ENCODE measurements at places on chromosomes 7 and 10.

GRCh38 chr10:70302292-70302691 is 18.5 kb upstream of the NPFFR1 start:
- no peak for DNase-seq

- DNase-seq: no peak
Measured at GRCh38 chr7:116101704-116102103, 71.1 kb upstream of the TFEC start.

- DNase-seq: no peak
Measured at GRCh38 chr10:128869101-128869749, 597.8 kb upstream of the MGMT start.

GRCh38 chr7:11607686-11608085 is 224.3 kb downstream of the THSD7A start:
- no peak for DNase-seq

GRCh38 chr7:74293577-74293908 is 4.3 kb downstream of the CLIP2 start:
- no peak for DNase-seq

- no peak for DNase-seq
Measured at GRCh38 chr10:29007748-29008610, 280.9 kb upstream of the LYZL1 start.

DNA sequence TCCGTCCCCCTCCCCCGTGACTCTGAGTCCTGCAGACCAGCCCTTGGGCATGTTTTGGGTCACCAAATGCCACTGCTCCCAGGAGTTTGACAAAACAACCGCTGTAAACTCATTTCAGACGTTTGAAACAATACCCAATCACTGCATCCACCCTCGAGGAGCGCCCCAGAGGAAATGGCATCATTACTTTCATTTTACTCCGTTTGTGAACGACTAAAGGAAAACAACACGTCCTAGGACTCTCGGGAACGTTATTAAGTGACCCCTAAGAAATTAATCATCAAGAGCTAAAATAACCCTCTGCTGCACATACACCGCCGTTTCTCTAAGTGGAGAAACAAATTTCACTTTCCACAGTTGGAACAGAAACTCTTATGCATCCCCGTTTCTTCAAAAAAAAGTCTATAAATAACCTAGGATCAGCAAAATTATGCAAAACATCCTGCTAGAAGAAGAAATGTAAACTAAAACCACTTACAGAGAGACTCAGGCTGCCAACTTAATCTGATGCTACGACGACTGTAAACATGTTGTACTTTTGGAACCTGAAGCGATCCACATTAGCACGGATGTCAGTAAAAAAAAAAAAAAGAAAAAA is 109.9 kb upstream of the EFCAB10 start:
- DNase-seq: peak; percentile 83

- no peak for DNase-seq
Measured at GRCh38 chr10:5567477-5567876, 42.7 kb downstream of the CALML3 start.

DNA sequence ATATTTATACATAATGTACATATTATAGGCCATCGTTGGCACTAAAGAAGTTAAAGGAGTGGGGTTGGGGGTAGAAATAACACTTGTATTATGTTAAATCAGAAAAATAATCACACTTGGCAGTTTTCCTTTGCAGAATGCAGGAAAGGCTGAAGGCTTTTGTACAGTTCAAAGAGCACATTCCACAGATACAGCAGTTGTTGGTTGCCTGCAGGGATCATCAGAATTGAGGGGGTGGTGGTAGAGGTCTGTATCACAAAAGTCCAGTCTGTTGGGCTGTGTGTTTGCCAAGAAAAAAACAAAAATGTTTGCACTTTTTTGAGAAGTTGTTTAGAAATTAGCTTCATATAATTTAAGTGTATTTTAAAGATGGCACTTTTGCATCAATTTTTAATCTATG is 231.8 kb upstream of the FOXP2 start:
- no peak for DNase-seq

DNA sequence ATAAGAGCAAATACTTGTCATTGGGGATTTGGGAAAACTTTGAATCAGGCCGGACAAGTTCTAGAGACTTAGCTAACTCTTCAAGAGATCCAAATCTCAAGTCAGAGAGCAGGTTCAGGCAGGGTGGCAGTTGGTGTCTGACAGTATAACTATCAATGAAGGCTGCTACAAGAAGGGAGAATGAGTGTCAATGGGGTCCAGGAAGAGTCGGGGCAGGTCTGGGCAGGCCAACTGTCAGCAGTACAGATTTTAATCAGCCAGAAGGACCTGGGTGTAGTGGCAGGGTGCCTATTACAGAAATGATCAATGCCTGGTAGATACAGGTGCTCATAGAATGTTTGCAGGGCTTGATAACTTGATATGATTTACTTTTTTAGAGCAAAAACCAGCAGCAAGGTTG is 751.1 kb downstream of the GRM8 start:
- DNase-seq: no peak

GRCh38 chr7:47301657-47302295 is 280.1 kb downstream of the TNS3 start:
- DNase-seq: no peak

GRCh38 chr7:96739609-96740008 is 30.0 kb upstream of the SEM1 start:
- DNase-seq: no peak

DNA sequence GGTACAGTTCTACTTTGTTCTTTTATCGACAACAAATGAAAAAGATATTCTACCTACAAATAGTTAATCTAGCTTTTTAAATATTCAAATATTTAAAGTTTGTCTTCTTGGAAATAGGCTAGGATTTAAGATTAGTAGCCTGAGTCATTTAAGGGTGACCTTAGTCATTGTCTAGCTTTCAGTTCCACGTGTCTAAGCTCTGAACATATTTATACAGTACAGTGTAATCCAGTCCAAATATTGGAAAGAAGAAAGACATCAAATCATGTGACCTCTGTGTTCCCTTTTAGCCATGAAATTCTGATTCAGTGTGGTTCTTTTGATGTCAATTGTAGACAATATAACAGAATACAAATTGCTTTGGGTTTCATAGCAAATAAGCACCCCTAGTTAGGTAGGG is 121.1 kb downstream of the MALRD1 start:
- DNase-seq: no peak

- DNase-seq: no peak
Measured at GRCh38 chr7:119413314-119413805, 859.6 kb upstream of the KCND2 start.

GRCh38 chr10:112803961-112804401 is 146.1 kb upstream of the TCF7L2 start:
- DNase-seq: no peak

GRCh38 chr7:68038621-68039314 is 1042.1 kb downstream of the TYW1 start:
- DNase-seq: no peak

DNA sequence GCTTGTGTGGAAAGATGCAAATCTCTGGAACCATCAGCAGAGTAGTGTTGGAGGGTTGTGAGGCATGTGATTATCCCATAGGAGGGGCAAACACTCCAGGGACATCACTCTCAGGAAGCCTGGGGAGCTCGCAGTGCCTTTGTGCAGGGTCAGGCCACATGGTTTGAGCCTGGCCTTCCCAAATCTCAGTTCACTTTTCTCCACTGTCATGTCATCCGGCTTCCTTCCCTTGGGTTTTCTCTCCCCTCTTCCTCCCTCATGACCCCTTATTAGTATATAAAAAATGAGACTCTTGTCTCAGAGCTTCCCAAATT is 20.4 kb downstream of the TSPAN14 start:
- no peak for DNase-seq

GRCh38 chr10:77711683-77712049 is 74.1 kb upstream of the KCNMA1 start:
- DNase-seq: no peak

DNA sequence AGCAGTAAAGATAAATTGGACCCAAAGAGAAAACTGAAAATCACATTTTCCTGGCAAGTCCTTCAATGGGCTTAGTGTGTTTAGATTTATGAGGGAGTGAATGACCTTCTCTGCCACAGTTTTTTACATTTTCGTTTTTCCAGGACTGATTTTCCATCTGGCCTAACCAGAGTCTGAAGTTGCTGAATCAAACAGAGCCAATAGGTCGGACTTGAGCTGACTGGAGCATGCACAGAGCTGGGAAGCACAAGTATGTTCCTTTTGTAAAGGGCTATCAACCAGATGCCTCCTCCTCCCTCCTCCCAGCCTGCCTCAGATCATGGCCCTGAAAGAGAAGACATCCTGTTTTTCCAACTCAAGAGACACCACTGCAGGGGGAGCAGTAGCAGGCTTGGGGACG is 126.0 kb upstream of the ANKRD1 start:
- DNase-seq: no peak

GRCh38 chr7:26515314-26515842 is 223.7 kb downstream of the SNX10 start:
- DNase-seq: no peak

GRCh38 chr7:28020302-28020940 is 160.2 kb downstream of the JAZF1 start:
- peak; percentile 8 for DNase-seq

- DNase-seq: no peak
Measured at GRCh38 chr10:78815702-78816334, 252.9 kb upstream of the ZMIZ1 start.

GRCh38 chr10:121497513-121498470 is 100.5 kb downstream of the FGFR2 start:
- no peak for DNase-seq

- DNase-seq: peak; percentile 65
Measured at GRCh38 chr7:102431617-102432298, 1.6 kb upstream of the ORAI2 start.

DNA sequence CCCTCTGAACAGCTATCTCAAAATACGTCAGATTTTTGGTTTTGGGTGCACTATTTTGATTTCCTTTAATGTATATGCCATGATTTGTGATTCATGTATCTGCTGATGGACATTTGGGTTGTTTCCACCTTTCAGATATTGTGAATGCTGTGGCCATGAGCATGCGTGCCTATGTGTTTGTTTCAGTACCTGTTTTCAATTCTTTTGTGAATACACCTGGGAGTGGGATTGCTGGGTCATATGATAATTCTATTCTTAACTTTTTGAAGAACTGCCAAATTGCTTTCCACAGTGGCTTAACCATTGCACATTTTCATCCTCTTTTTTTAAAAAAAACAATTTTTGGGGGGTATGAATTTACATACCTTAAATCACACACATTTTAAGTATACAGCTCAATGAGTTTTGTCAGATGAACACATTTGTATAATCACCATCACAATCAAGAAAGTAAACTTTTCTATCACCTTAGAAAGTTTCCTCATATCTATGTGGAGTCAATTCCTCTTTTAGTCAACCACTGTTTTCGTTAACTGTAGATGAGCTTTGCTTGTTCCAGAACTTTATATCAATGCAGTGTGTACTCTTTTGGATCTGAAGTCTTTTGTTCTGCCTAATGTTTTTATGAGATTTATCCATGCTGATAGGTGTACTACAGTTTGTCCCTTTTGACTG is 36.9 kb downstream of the CYP26A1 start:
- no peak for DNase-seq

DNA sequence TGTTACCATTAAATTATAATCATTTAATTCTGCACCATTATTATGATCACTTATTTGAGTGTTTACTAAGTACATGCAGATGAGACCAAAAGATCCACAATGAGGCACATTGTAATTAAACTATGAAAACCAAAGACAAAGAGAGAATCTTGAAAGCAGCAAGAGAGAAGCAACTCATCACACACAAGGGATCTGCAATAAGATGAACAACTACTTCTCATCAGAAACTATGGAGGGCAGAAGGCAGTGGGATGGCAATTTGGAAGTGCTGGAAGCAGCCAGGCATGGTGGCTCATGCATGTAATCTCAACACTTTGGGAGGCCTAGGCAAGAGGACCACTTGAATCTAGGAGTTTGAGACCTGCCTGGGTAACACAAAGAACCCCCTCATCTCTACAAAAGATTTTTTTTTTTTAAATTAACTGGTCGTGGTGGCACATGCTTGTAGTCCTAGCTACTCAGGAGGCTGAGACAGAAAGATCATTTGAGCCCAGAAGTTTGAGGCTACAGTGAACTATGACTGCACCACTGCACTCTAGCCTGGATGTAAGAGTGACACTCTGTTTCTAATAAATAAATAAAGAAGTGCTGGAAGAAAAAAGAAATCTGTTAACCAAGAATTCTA is 47.7 kb downstream of the CDK6 start:
- DNase-seq: no peak

DNA sequence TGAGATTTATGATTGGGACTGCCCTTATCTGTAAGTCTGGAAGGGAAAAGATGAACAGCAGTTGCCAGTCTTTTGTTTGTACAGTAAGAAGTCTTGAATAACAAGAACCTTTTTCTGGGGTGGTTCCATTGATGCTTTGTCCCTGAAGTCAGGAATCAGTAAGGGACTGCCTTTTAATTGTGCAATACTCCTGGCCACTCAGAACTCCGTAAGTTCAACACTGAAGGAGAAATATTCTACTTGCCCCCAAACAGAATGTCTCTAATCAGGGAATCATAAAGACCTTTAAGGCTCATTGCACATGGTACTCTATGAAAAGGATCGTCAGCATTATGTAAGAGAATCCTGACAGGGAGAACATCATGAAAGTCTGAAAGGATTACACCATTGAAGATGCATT is 361.4 kb downstream of the EXOC4 start:
- no peak for DNase-seq

GRCh38 chr7:12594122-12594897 is 23.8 kb downstream of the SCIN start:
- DNase-seq: no peak

GRCh38 chr10:73506491-73506890 is 10.7 kb upstream of the PPP3CB start:
- no peak for DNase-seq

GRCh38 chr7:25240340-25240739 is 12.1 kb upstream of the NPVF start:
- no peak for DNase-seq

- DNase-seq: no peak
Measured at GRCh38 chr7:98816967-98817710, 52.7 kb downstream of the TMEM130 start.

DNA sequence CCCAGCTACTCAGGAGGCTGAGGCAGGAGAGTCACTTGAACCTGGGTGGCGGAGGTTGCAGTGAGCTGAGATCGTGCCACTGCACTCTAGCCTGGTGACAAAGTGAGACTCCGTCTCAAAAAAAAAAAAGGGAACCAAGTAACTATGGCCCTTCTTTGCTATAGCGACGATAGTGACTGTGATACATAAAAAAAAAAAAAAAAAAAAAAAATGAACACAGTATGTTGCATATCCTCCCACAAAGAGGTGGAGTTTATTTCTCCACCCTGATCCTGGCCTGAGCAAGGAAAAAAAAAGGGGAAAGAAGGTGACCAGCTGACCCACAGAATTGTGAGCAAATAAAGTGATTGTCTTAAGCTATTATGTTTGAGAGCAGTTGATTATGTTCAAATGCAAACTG is 42.3 kb upstream of the STEAP1B start:
- no peak for DNase-seq

DNA sequence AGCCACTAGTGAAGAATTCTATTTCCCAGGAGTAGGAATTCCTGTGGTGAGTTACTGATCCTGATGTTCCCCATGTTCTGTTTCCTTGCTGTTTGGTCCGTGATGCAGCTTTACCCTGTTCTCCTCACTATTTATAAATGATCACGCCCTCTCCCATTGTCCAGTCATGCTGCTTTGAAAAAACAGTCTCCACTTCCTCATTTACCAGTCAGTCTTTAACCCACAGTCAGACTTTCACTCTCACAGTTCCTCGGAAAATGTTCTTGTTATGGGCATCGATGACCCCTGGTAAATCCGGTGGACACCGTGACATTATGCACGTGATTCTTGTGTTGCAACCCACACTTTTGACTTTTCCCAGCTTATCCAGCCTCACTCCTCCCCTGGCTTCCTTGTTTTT is 14.4 kb downstream of the SCIN start:
- no peak for DNase-seq

GRCh38 chr10:79392020-79392398 is 44.7 kb downstream of the PPIF start:
- DNase-seq: no peak

Measured in T-helper 1 cell (primary cell).